IMR-90 (cell line): ENCODE measurements at places on chromosomes 3 and 15. TPM values are rescaled to one million over a fixed set of nuclear protein-coding genes. Genes with fewer than 3 reads are reported as not detected.

- no peak overlapping the region for H3K27ac ChIP-seq
- H3K27me3 ChIP-seq, result no peaks in the 10 kb centered on the region
- H3K4me3 ChIP-seq, result no peak overlapping the region
- H3K36me3 ChIP-seq, result no peaks in the 10 kb centered on the region
Observed at GRCh38 chr3:151578495-151578894, 117.6 kb upstream of the IGSF10 start.

GRCh38 chr3:29686889-29687592 lies 406.2 kb downstream of the RBMS3 start:
- no peak overlapping the region for H3K4me3 ChIP-seq
- 0 out of 2 replicates have a peak, but pooled peaks cover 2% of the 10 kb centered on the region for H3K36me3 ChIP-seq

DNA sequence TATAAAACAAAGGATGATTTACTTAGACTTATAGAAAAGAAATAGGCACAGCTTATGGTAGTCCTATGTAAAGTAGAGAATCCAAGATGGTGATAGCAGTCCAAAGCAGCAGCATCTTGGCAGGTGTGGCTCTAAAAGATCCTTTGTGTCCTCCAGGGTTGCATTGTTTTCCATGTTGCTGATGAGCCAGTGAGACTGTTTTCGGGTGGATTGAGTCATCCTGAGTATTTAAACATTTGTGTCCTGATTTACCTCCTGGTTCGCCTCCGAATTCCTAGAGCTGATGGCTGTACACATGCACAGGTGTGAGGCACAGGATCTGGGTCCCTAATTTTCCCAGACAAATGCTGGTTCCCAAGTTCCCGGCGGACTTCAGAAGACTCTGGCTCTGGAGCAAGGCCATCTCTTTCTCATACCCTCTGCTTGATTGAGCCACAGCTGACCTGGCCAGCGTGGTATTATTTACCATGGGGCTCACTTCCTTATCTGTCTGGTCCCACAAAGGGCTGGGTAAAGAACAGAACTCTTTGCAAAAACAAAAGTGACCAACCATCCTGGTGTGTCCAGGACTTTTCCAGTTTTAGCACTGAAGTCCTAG lies 51.0 kb downstream of the ARNT2 start:
- DNase-seq, result peak; percentile 31
- H3K27me3 ChIP-seq, result no peaks in the 10 kb centered on the region
- H3K4me3 ChIP-seq, result no peak overlapping the region
- peaks cover 20% of the 10 kb centered on the region for H3K4me1 ChIP-seq
- H3K27ac ChIP-seq, result peak overlapping the region; percentile 79
- peaks cover 2% of the 10 kb centered on the region; the same call in 1 of the 2 replicates for H3K36me3 ChIP-seq

- H3K4me1 ChIP-seq, result peaks cover 26% of the 10 kb centered on the region
- peaks cover 67% of the 10 kb centered on the region for H3K36me3 ChIP-seq
- H3K27ac ChIP-seq, result no peak overlapping the region
- DNase-seq, result no peak
Observed at GRCh38 chr3:11560746-11561145, 83.0 kb downstream of the VGLL4 start.

- no peak for DNase-seq
- no peaks in the 10 kb centered on the region for H3K4me1 ChIP-seq
- H3K27ac ChIP-seq, result no peak overlapping the region
- no peaks in the 10 kb centered on the region for H3K36me3 ChIP-seq
- H3K4me3 ChIP-seq, result no peak overlapping the region
Observed at GRCh38 chr3:146476094-146476740, 6.9 kb upstream of the PLSCR2 start.

- no peaks in the 10 kb centered on the region for H3K27me3 ChIP-seq
- peak; percentile 39 for DNase-seq
- no peaks in the 10 kb centered on the region for H3K36me3 ChIP-seq
- peaks cover 5% of the 10 kb centered on the region; the same call in 1 of the 2 replicates for H3K4me1 ChIP-seq
Observed at GRCh38 chr3:125437631-125438435, 62.7 kb upstream of the ZNF148 start.

- H3K27ac ChIP-seq, result no peak overlapping the region
- H3K4me1 ChIP-seq, result no peaks in the 10 kb centered on the region
- DNase-seq, result peak; percentile 4
- no peaks in the 10 kb centered on the region for H3K27me3 ChIP-seq
- H3K4me3 ChIP-seq, result no peak overlapping the region
- H3K36me3 ChIP-seq, result no peaks in the 10 kb centered on the region
Observed at GRCh38 chr3:61966200-61966599, 404.8 kb downstream of the PTPRG start.

DNA sequence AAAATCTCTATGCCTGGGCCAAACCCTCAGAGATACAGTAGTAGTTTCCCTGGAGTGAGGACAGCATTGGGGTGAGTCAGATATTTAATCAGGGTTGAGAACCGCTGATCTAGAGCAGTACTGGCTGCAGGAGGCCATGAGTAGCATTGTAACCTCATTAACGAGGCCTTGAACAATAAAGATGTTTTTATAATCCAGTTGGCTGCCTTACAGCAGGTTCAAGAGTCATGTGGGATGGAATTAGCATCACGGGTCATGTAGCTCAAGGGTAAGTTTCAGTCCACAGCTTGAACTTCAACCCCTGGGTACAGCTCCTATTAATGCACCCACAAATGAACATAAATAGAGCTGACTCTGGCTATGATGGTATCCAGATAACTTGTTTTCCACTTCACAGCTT lies 5.1 kb downstream of the HPS3 start:
- H3K27ac ChIP-seq, result no peak overlapping the region
- H3K4me1 ChIP-seq, result peaks cover 10% of the 10 kb centered on the region
- no peaks in the 10 kb centered on the region for H3K36me3 ChIP-seq
- H3K4me3 ChIP-seq, result no peak overlapping the region
- DNase-seq, result peak; percentile 41

DNA sequence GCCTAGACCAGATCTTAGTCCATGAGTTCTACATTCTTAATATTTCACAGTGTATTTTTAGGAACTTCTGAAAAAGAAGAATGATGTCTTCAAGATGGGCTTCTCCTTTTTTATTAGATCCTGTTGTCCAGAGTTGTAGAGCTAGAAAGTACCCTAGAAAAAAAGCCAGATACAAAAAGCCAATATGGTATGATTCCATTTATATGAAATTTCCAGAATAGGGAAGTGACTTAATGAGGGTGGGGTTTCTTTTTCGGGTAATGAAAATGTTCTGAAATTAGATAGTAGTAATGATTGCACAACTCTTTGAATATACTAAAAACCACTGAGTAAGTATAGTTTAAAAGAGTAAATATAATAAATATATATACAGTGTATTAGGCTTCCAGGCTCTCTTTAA lies 116.9 kb downstream of the NFKBIZ start:
- no peaks in the 10 kb centered on the region for H3K36me3 ChIP-seq
- DNase-seq, result no peak
- H3K27me3 ChIP-seq, result no peaks in the 10 kb centered on the region
- H3K4me1 ChIP-seq, result peaks cover 7% of the 10 kb centered on the region

GRCh38 chr3:58131101-58131825 lies 79.5 kb downstream of the DNASE1L3 start:
- no peak overlapping the region for H3K27ac ChIP-seq
- H3K36me3 ChIP-seq, result peaks cover 80% of the 10 kb centered on the region
- no peaks in the 10 kb centered on the region for H3K4me1 ChIP-seq
- no peak overlapping the region for H3K4me3 ChIP-seq
- DNase-seq, result no peak

- H3K27me3 ChIP-seq, result no peaks in the 10 kb centered on the region
- H3K4me1 ChIP-seq, result no peaks in the 10 kb centered on the region
- no peak overlapping the region for H3K4me3 ChIP-seq
- DNase-seq, result no peak
- H3K36me3 ChIP-seq, result no peaks in the 10 kb centered on the region
Observed at GRCh38 chr3:127288921-127289705, 1.3 kb upstream of the PRR20G start.

- H3K27me3 ChIP-seq, result no peaks in the 10 kb centered on the region
- no peak for DNase-seq
- no peak overlapping the region for H3K27ac ChIP-seq
- no peaks in the 10 kb centered on the region for H3K36me3 ChIP-seq
Observed at GRCh38 chr3:102193255-102193654, 241.6 kb upstream of the ZPLD1 start.

CORO2B gene
- total RNA-seq, result 9.3 and 9.7 TPM in 2 replicates

SMCO1 gene
- not detected in 2 replicates for total RNA-seq

ANKRD28 gene
- 211 and 223 TPM in 2 replicates for total RNA-seq

GOLGA8K gene
- not detected in 2 replicates for total RNA-seq

DNAH12 gene
- total RNA-seq, result under 0.01 TPM in 2 replicates

ITPKA gene
- 1.1 and 1.4 TPM in 2 replicates for total RNA-seq
